Mesangial cell (primary cell): ENCODE measurements at places on chromosomes 2 and 18. TPM values are rescaled to one million over a fixed set of nuclear protein-coding genes. Genes with fewer than 3 reads are reported as not detected.

The AMER3 gene
- not detected in 2 replicates for total RNA-seq

The CPO gene
- 0.13 TPM in 1 of 2 replicates, not detected in the other for total RNA-seq

The ABCG8 gene
- total RNA-seq, result not detected in 2 replicates

The C2orf15 gene
- 0.16 and 2.8 TPM in 2 replicates for total RNA-seq

The CTAGE1 gene
- not detected in 2 replicates for total RNA-seq

The SALL3 gene
- total RNA-seq, result 0.13 and 0.49 TPM in 2 replicates

The WDCP gene
- 5.3 and 6.7 TPM in 2 replicates for total RNA-seq

The RTP5 gene
- not detected in 2 replicates for total RNA-seq

The EFEMP1 gene
- total RNA-seq, result 65.4 and 79.4 TPM in 2 replicates

The TMEM37 gene
- total RNA-seq, result 1.6 and 12.9 TPM in 2 replicates

The OLA1 gene
- total RNA-seq, result 45.1 and 73.2 TPM in 2 replicates

The RAD51AP2 gene
- total RNA-seq, result under 0.01 TPM in 1 of 2 replicates, not detected in the other

The CHPF gene
- total RNA-seq, result 164 and 424 TPM in 2 replicates

The TDRD15 gene
- not detected in 2 replicates for total RNA-seq

The UGT1A5 gene
- not detected in 2 replicates for total RNA-seq

The ANTXR1 gene
- 23.1 and 40.9 TPM in 2 replicates for total RNA-seq

The ARHGAP25 gene
- 0.13 TPM in 1 of 2 replicates, not detected in the other for total RNA-seq

The RPL37A gene
- 646 and 1,179 TPM in 2 replicates for total RNA-seq

The PMAIP1 gene
- total RNA-seq, result 37.6 and 64.2 TPM in 2 replicates

The KCNJ13 gene
- total RNA-seq, result 0.13 TPM in 1 of 2 replicates, not detected in the other

The COL6A3 gene
- 209 and 496 TPM in 2 replicates for total RNA-seq

The MC4R gene
- 0.13 TPM in 1 of 2 replicates, not detected in the other for total RNA-seq

The ID2 gene
- 16.1 and 133 TPM in 2 replicates for total RNA-seq

The ACADL gene
- total RNA-seq, result 0.51 TPM in 1 of 2 replicates, not detected in the other

The CIB4 gene
- total RNA-seq, result not detected in 2 replicates

The PDCL3 gene
- total RNA-seq, result 16.7 and 21.3 TPM in 2 replicates

The SPC25 gene
- 0.51 and 12.7 TPM in 2 replicates for total RNA-seq

The ACTG2 gene
- total RNA-seq, result 1.8 and 8.6 TPM in 2 replicates

The LYG1 gene
- total RNA-seq, result 0.51 TPM in 1 of 2 replicates, not detected in the other

The KLHL41 gene
- total RNA-seq, result under 0.01 TPM in 2 replicates

The TACR1 gene
- not detected in 2 replicates for total RNA-seq

The ABCB11 gene
- total RNA-seq, result not detected in 2 replicates

The APOB gene
- total RNA-seq, result under 0.01 TPM in 1 of 2 replicates, not detected in the other

The HAAO gene
- total RNA-seq, result 0.33 and 1.9 TPM in 2 replicates

The ARHGAP28 gene
- total RNA-seq, result 2.1 and 8.9 TPM in 2 replicates

The PIEZO2 gene
- 2.0 and 5.3 TPM in 2 replicates for total RNA-seq

The HJURP gene
- 2.7 and 62.2 TPM in 2 replicates for total RNA-seq

The SERPINB5 gene
- 0.13 TPM in 1 of 2 replicates, not detected in the other for total RNA-seq
